ENCODE measurements at places on chromosomes 11 and 22.

- DNase-seq: no peak
Measured at GRCh38 chr11:107677924-107678631, 33.8 kb downstream of the SLN start.

GRCh38 chr22:23657727-23658126, 25.6 kb upstream of the DRICH1 start:
- DNase-seq: no peak

- no peak for DNase-seq
Measured at GRCh38 chr11:97742717-97743116, 1278.0 kb upstream of the CNTN5 start.

DNA sequence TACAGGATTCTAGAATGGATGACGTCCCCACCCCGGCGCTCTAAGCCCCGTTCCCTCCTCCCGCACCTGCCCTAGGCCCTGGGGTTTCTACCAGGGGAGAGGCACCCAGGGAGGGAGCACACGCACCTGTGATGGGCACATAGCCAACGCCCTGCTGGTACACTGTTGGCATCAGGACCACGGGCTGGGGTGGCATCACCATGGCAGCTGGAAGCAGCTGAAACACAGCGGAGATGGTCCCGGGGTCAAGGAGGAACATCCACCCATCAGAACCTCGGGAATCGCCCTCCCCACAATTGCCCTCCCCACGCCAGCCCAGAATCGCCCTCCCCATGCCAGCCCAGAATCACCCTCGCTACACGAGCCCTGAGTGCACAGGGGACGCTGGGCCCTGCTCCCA, 23.6 kb downstream of the TOLLIP start:
- DNase-seq: no peak

- peak; percentile 74 for DNase-seq
Measured at GRCh38 chr22:26360169-26360885, 68.7 kb upstream of the ASPHD2 start.

GRCh38 chr11:61429346-61429690, 457 bp downstream of the CPSF7 start:
- DNase-seq: peak; percentile 83

- DNase-seq: no peak
Measured at GRCh38 chr11:102139081-102139498, 28.8 kb downstream of the YAP1 start.

DNA sequence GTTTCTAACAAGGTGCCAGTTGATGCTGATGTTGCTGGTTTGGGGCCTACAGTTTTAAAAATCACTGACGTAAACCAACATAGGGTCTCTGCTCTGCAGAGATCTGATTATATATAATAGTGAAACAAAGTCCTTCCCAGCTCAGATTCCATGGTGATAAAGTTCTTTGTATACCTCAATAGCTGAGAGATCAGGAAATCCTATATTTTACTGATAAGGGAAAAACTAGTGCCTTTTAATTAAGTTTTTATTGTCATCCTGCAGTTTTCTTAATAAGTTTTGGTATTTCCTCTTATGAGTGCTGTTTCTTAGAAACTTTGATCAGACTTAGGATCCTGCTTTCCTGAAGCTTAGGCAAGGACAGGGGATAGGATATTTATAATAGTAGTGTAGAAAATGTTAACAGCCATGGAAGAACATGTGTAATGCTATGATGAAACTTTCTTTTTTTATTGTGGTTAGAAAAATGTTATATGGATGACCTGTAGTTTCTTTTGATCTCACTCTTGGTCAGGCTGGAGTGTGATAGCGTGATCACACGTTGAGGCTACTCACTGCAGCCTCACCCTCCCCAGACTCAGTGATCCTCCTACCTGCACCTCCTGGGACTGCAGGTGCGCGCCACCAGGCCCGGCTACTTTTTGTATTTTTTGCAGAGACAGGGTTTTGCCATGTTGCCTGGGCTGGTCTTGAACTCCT, 14.1 kb downstream of the CAPRIN1 start:
- DNase-seq: no peak

DNA sequence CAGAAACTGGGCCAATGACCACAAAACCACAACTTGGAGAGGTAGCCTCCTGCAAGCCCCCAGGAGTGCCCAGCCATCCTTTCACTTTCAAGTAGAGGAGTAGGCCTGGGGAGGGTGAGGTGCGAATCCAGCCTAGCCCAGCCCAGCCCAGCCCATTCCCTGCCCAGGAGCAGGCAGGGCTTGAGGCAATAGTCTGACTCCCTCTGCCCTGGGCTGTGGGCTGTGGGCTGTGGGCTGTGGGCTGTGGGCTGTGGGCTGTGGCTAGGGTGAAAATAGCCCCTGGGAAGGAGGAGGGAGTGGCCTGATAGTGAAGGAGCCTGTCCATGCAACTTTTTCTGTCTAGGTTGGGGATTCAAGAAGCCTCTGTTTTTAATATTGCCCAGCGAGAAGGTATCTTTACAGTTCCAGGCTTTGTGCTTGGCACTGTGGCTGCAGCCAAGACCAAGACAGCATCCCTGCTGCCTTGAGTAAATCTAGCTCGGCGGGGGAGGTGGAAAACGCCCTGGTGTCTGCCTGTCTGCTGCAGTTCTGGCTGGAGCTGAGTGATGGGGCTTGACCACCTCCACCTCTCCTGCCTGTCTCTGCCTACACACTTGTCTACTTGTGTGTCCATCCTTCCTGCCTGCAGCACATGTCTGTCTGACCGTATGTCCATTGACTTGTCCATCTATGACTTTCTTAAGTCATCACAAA, 40.7 kb downstream of the LMO1 start:
- DNase-seq: no peak

DNA sequence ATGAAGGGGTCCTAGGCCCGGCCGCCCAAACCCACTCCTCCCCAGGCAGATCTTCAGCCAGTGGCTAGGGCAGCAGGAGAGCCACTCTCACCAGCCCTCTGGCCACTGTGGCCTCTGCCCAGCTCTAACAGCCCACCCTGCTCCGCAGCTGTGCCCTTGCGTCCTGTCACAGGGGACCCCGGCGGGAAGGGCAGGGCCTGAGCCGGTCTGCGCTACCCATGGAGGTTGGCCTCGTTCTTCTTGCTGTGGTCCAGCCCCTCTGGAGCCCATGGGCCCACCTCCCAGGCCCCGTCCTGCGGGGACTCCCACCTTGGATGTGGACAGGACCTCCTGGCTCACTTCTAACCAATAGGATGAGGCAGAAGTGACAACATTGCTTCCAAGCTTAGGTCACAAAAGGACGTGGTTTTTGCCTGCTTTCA, 38.3 kb upstream of the TH start:
- DNase-seq: no peak

DNA sequence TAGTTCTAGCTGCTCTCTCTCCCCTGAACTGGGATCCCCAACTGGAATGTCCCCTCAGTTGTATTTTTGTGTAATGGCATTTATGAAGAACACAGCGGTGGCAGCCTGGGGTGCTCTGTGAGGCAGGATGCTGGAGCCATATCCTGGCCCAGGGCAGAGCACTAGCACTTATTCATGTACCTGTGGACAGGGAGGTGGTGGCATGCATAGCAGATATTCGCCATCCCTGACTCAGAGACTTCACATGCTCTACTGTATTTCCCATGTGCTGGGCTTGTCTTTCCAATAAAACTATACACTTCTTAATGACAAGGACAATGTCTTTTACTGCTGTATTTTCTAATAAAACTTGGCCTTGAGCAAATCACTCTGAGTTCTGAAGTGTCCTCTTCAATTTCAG, 125.3 kb downstream of the ADAMTS15 start:
- DNase-seq: no peak

All from BE2C (cell line).